ENCODE measurements at places on chromosomes 6 and 20. TPM values are rescaled to one million over a fixed set of nuclear protein-coding genes. Genes with fewer than 3 reads are reported as not detected.

The HLA-DQB1 gene
- total RNA-seq, result not detected

The PAX1 gene
- not detected for total RNA-seq

The HLA-DRB1 gene
- 2.3 TPM for total RNA-seq

The C20orf144 gene
- not detected for total RNA-seq

The CST2 gene
- not detected for total RNA-seq

The OR2J3 gene
- total RNA-seq, result not detected

The HLA-DPA1 gene
- 0.65 TPM for total RNA-seq

The TTLL9 gene
- not detected for total RNA-seq

The TUBB2B gene
- 3.6 TPM for total RNA-seq

The SLC17A3 gene
- not detected for total RNA-seq

The CCM2L gene
- 9.1 TPM for total RNA-seq

The TMEM244 gene
- total RNA-seq, result not detected

The EDN1 gene
- 229 TPM for total RNA-seq

The BCAS1 gene
- total RNA-seq, result not detected

The CTCFL gene
- total RNA-seq, result not detected

The RNF8 gene
- total RNA-seq, result 35.7 TPM

The GRM4 gene
- total RNA-seq, result not detected

The CALHM4 gene
- total RNA-seq, result 0.46 TPM

The CTSZ gene
- 227 TPM for total RNA-seq

Data from epithelial cell of umbilical artery (primary cell).